ENCODE measurements at places on chromosomes 1 and 21.

DNA sequence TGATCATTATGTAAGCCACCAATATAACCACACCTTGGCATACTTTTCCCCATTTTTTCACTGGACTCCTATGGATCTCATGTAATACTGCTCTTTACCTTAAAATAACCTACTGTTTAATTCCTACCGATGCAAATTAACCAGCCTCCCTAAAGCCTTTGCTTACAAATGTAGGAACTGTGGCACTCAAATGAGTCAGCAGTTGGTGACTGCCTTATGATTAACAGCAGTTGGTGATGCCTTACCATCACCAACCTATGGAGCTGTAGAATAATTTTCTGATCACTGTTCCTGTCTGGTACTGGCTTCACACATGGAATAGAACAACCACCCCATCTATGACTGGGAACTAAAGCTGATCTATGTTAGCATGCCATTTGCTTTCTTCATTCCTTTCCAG is 7.8 kb upstream of the NUDT17 start:
- DNase-seq, result no peak

DNA sequence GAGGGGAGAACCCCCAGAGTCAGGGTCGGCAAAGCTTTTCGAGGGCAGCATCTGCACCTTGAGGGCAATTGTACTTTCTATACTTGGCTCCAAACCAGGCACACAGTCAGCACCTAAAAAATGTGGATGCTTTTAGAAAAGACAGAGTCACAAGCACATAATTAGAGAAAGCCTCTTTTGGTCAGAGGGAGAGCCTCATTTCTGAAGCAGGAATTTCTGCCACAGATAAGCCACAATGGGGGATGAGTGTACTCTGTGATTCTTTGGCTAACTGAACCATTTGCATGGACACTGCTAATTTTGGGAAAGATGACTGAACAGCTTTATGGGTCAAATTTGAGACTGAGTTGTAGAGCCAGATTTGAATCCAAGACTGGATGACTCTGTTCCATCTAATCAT is 635.7 kb downstream of the KIF26B start:
- no peak for DNase-seq

- no peak for DNase-seq
Measured at GRCh38 chr1:205630241-205630640, 1.6 kb downstream of the ELK4 start.

- no peak for DNase-seq
Measured at GRCh38 chr1:55233145-55233777, 18.1 kb upstream of the USP24 start.

DNA sequence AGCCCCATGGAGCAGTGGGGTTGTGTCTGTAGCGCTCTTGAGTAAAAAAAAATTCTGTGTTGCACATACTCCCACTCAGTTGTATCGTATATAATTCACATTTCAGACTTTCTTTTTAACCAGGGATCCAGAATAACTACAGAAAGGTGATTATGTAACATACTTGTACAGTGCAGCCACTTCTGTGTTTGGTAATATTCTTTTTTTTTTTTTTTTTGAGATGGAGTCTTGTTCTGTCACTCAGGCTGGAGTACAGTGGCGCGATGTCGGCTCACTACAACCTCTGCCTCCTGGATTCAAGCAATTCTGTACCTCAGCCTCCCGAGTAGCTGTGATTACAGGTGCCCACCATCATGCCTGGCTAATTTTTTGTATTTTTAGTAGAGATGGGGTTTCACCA is 82.4 kb upstream of the MACF1 start:
- no peak for DNase-seq

GRCh38 chr1:208829595-208829994 is 585.4 kb upstream of the PLXNA2 start:
- DNase-seq, result no peak
